NCI-H460 (cell line): ENCODE measurements at places on chromosomes 1 and 21.

DNA sequence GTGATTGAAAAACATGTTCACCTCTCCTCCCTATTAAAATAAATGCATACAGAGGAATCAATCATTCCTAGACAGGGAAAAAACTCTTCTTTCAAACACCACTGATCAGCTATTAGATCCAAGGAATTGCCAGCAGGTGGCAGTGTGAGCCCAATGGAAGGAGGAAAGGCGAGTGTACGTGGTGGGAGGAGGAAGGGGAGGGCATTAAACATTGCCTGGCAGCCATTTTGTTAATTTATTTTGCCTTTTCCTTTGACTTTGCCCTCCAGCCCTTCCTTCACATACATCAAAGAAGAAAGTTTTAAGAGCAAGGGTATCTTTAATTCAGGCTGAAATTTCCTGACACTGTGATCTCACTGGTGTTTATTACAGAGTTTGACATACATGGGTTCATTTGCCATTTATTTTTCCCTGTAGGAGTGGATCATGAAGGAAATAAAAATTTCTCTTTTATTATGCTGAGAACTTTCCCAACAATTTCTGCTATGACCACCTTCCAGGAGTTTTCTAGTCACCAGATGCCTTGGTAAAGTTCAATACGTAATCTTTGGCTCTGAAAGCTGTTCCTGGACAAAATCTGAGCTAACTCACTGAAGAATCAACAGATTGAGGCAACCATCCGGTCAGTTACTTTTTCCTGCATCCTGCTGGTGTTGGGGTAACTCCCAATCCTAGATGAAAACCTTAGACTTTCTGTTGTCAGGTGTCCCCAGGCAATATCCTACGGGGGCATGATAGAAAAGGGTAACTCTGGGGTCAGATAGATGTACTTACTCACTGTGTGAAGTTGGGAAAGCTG, 1.9 kb upstream of the GNAI3 start:
- peak; percentile 88 for DNase-seq

DNA sequence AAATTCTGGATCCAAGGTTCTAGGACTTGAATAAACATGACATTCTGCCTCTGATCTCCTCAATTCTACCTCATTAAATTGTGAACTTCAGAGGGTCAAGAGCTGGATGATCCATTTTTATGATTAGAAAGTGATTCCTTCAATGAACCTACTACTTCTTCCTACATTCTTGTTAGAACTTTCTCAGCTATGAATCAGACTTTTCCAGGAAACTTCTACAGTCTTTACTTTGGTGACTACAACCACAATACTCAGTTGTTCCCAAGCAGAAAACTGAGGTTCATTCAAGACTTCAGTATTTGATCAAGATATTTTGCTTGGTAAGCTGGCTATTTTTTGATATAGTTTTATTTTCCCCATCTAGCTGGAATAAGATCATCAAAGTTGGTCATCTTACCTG, 51.4 kb downstream of the CDC7 start:
- DNase-seq: no peak

DNA sequence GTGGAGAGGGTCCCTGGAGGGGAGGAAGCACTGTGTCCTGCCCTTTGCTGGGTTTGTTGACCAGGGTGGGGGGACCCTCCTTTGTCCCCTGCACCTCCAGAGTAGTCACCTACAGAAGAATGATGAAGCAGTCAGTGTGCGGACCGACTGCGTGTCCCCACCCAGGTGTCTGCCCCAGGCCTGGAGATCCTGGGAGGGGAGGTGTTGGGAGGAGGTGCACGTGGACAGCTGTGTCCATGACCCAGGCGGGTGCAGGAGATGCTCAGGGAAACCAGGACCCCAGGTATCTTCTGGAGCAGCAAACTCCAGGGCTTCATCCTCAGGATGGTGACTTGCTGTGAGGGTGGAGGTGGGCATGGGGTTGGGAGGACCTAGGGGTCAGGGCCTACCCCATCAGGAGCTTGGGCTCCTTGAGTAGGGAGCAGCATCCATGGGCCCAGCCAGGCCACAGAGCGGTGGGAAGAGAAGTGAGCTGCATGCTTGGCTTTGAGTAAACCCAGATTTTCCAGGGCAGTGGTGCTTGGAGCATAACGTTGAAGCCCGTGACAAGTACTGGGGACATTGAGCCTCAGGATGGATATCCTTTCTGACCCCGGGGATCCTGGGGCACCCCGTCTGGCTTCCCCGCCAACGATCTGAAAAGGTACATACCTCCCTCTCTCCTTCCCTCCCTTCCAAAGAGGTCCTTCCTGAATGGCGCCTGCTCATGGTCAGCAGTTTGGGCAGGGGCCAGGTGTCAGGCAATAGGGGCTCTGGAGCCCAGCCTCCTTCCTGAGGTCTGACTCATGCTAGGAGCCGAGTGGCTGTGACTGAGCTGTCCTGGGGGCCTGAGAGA, 13.7 kb downstream of the ACTRT2 start:
- no peak for DNase-seq

DNA sequence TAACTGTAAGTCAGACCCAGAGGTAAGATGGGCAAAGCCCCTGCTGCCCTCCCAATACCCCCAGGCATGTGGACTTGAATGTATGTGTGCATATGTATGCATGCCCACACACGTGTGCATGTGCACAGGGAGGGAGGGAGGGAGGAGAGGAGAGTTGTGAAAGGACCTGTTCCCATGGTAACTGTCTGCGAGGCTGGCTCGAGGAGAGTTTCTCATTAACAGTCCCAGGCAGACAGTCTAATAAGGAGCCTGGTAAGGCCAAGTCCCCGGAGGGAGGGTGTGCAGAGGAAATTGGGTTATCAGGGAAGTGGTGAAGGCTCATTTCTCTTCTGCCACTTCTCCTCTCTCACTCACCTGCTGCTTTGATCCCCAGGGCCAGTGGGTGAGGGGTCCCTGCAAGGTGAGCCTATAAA, 74.9 kb downstream of the NFASC start:
- DNase-seq: no peak

DNA sequence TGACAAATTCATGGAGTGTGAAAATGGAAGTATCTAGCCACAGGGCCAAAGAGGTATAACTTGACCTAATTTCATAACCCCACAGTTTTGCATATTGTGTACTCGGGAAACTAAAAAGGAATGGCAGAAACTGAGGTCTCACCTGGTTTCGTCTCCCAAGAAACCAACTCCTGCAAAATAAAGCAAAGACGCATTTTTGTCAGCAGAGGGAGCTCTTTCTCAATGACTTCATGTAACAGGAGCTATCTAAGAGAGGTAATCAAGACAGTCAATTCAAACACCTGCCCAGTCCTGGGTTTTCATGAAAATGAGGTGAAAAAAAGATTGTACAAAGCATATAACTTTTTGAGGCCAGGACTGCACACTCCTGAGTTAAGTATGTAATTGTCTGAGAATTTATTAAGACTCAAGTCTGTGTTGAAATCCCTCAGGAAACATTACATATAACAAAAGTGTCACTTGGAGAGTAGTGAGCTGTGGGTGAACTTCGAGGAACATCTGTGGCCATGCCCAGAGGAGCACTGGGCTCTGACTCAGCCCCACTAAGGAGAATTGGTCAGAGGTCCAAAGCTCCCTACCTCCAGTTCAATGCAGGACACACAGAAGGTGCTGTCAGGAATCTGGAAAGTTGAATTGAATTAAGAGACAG, 17.6 kb downstream of the FCRL4 start:
- peak; percentile 70 for DNase-seq
